ENCODE measurements at places on chromosomes 1 and 21. TPM values are rescaled to one million over a fixed set of nuclear protein-coding genes. Genes with fewer than 3 reads are reported as not detected.

DNA sequence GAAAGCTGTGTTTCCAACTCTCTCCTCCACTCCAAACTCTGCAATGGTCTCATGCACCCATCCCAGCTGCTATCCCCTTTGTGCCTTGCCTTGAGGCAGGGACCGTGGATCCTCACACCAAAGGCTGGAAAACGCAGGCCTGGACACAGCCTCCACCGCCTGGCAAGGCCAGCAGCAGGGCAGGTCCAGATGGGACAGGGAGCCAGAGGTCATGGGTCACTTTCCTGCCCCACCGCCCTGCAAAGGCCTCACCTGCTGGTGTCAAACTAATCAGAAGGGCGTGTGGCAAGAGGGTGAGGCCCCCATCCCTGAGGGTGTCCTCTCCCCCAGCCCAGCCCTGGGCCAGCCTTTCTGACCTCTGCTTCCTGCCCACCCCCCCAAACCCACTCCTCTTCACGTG lies 106.3 kb downstream of the PAX7 start:
- no peak for DNase-seq

GBP5 gene
- total RNA-seq = 0.54 TPM

DIPK1A gene
- 4.9 TPM for total RNA-seq

TCHH gene
- not detected for total RNA-seq

DNA sequence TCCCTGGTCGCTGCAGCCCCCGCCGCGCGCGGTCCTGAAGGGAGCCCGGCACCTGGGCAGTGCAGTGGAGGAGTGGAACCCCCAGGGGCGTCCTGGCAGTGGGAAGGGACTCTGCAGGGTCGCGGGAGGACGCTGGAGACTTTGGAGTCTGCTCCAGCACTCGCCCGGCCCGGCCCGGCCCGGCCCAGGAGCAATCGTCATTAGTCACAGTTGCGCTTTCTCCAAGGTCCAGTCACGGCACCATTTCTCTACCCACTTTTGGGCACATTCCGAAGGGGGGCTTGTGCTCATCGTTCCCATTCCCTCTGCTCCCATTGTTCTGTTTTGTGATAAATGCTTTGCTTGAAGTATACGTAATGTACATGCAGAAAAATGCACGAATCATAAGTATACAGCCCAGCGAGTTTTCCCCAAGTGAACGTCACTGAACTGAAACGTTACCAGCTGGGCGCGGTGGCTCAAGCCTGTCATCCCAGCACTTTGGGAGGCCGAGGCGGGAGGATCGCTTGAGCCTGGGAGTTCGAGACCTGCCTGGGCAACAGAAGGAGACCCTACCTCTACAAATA lies 999 bp downstream of the THAP3 start:
- DNase-seq = no peak

BEST4 gene
- total RNA-seq = not detected

SLC22A15 gene
- 5.0 TPM for total RNA-seq

- no peak for DNase-seq
These were observed 7.5 kb downstream of the TMEM125 start for GRCh38 chr1:43277116-43277876.

C1orf50 gene
- total RNA-seq = 9.4 TPM

ZC3H12A gene
- total RNA-seq = 64.4 TPM

- peak; percentile 29 for DNase-seq
These were observed 35.6 kb downstream of the SMYD2 start for GRCh38 chr1:214316593-214316992.

- DNase-seq = no peak
These were observed 292.9 kb upstream of the DUSP10 start for GRCh38 chr1:222034790-222035189.

DAB1 gene
- not detected for total RNA-seq

DNA sequence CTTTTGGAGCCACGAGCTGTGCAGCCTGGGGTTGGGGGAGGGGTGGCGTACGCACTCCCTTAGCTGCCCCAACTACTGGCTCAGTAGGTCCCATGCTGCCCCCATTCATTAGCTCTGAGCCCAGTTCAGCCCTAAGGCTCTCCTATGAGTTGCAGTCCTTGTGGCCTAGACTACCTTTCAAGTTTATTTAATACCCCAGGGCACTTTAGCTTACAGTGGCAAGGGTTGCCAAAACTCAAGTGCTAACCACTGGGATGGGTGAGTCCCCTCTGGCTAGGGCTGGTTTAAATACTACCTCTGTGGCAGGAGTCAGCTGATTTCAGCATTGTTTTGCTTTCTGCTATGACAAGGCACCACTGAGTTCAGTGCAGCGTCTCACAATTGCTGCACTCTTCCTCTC lies 118.2 kb downstream of the ODF2L start:
- no peak for DNase-seq

- DNase-seq = peak; percentile 54
These were observed 19.7 kb upstream of the LMX1A start for GRCh38 chr1:165376041-165376810.

DNA sequence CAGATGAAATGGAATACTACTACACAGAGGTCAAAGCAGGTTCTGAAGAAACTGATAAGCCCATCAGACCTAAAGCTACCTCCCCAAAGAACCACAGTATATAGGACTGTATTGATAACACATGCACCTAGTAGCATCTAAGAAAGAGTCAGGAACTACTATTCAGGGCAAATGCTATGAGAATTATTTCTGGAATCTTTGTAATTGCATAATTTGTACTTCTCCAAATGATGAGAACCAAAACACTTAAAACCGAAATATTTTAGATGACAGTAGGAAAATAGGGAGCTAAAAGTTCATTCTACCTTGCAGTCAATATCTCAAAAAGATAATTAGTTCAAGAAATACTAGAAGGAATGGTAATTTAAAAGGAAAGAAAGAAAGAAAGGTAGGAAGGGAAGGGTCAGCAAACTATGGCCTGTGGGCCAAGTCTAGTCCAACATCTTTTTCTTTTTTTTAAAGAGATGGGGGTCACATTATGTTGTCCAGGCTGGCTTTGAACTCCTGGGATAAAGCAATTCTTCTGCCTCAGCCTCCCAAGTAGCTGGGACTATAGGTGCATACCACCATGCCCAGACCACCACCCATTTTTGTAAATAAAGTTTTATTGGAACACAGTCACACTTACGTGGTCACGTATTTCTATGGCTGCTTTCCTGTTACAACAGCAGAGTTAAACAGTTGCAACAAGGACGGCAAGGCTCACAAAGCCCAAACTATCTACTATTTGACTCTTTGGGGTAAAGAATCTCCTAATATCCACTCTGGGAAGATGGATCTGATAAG lies 24.0 kb downstream of the EGLN1 start:
- no peak for DNase-seq

- DNase-seq = no peak
These were observed 8.7 kb upstream of the SLC2A5 start for GRCh38 chr1:9078015-9078751.

GRCh38 chr1:198647055-198647454 lies 8.2 kb downstream of the PTPRC start:
- no peak for DNase-seq

UBXN10 gene
- 0.37 TPM for total RNA-seq

PTPRC gene
- total RNA-seq = not detected

SPRR2A gene
- total RNA-seq = not detected

GRCh38 chr1:209634005-209634737 lies 18.1 kb downstream of the LAMB3 start:
- no peak for DNase-seq

GRCh38 chr1:224733027-224733911 lies 117.2 kb downstream of the CNIH3 start:
- peak; percentile 7 for DNase-seq

- DNase-seq = no peak
These were observed 67.1 kb upstream of the PGBD5 start for GRCh38 chr1:230493264-230493663.

GRCh38 chr1:51705035-51705434 lies 88.1 kb downstream of the OSBPL9 start:
- DNase-seq = no peak

- no peak for DNase-seq
These were observed 2.5 kb upstream of the LINGO4 start for GRCh38 chr1:151807766-151808165.

GRCh38 chr1:115091572-115091971 lies 2.3 kb upstream of the TSPAN2 start:
- DNase-seq = no peak

- DNase-seq = no peak
These were observed 41.4 kb downstream of the TMCO4 start for GRCh38 chr1:19758227-19758830.

DNA sequence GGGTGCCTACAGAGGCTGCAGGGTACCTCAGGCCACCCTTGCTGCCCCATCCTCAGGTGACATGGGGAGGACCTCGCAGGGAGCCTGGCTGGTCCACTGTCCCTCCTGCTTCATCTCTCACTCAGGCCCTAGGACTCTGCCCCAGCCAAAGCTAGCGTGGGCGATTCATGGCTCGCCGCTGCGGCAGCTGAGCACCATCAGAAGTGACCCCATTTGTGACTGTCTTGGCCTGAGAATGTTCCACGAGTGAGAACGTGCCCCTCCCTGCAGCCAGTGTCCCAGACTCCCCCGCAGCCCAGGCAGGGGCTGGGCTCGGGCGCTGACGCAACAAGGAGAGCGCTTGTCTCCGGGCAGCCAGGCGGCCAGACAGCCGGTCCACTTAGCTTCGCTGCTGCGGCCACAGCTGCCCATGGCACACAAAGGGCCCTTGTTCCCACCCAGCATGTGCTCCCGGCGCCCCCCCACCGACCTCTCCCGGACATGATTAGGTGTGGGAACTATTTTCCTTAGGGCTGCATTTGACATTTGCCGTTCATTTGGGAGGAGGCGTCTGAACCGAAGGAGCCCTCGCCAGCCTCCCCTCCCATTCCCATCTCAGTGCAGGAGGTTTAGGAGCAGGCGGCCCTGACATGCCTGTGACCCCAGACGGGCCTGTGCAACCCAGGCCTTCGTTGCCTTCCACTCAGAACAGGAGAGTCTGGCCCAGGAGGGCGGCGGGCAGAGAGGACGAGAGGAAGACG lies 19.3 kb upstream of the POFUT2 start:
- peak; percentile 68 for DNase-seq

DNA sequence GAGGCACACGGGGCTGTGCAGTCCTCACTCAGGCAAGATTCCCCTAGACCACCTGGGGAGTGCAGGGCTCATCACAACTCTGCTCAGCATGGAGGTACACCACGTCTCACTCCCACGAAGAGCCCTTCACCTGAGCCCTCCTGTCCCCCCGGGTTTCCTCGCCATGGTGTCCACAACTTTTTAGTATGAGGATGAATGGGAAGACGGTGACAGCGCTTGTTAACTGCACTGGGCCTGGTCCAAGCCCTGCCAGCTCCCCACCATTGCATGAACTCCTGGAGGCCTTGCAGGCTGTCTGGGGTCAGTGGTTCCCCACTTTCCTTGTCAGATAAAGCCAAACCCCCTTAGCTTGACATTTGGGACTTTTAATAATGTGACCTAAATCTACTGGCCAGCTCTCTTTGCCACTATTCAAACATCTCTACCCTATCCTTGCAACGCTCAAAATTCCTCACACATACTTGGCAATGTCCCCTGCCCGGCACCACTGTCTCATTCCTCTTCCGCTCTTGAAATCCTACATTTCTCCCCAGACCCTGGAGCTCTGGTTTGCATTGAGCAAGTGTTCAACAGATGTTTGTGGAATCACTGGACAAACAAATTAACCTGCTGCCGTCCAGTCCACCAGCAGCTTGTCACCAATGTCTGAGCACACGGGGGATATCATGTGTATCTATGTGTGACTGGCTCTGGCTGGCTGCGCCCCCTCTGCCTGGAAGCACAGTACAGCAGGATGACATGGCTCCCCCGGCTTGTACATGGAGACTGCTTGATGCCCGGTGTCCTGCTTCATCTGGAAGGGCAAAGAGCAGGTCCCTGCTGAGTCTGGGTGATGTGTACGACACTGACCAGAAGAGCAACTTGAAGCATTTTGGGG lies 11.2 kb downstream of the TMEM9 start:
- DNase-seq = no peak

DNA sequence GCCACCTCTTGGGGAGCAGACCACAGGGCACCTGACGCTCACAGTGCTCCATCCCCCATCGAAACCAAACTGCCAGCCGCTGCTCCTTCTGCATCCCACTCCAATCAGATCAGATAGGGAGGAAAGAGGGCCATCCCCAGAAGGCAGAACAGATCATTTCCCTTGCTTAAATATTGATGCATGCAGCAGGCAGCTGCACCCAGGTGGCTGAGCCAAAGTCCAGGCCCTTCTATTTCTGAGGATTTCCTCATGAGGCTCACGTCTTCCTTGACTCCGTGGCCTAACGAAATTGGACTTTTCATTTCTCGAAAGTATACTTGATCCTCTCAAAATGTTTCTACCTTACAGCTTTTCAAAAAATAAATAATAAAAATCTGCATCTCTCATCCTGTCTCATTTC lies 239.2 kb downstream of the ATG4C start:
- no peak for DNase-seq

DNA sequence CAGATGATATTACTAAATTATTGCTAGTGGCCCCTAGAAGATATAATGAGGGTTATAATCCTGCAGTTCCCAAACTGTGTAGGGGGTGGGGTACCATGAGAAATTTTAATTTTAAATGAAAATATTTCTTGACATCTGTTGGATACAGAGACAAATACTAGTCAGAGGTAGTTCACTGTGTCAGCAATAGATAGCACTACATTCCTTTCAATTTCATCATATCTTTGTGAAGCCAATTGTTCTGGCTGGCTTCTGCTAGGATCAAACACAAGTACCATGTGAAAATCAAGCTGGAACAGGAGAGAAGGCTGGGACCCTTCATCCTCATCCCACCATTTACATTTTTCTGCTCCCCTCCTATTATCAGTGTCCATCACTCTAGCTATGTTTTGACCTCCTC lies 208.1 kb downstream of the USH2A start:
- no peak for DNase-seq

- peak; percentile 11 for DNase-seq
These were observed 431.0 kb downstream of the DPYD start for GRCh38 chr1:97489834-97490233.

DNA sequence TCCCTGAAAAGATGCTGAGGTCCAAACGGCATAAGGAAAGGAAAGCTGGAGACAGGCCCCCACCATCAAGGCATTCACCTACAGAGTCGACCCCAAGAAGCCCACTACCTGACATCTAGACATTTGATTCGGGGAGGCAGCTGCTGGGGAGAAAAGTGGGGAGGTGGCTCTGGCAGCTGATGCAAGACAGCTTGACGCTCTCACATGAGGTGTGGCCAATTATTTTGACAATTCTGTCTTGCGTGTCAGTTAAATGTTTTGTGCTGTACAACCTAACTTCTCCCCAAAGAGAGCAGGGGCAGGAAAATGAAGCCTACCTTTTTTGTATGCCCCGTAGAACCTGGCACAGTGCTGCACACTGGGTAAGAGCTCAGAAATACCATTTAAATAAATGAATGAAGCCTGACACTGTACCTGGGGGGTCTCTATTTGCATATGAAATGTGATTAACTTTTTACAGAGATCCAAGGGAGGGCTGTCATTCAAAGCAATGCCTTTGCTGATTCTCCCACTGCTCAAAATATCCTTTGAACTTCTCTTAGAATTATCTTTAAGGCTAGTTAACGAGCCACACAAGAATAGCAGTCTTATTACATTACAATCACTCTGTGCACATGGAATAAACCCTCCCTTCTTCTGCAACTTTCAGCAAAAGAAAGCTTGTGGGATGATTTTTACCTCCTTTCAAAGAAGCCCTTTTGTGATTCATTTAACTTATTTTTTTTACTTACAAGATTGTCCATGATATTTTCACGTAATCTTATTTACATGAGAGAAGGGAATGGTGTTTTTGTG lies 163.2 kb downstream of the TNR start:
- DNase-seq = no peak

- peak; percentile 52 for DNase-seq
These were observed 101.9 kb downstream of the PLPP3 start for GRCh38 chr1:56477164-56478111.

S100B gene
- total RNA-seq = not detected

ETV3 gene
- 39.7 TPM for total RNA-seq

- no peak for DNase-seq
These were observed 675.5 kb upstream of the CXADR start for GRCh38 chr21:16837321-16837720.

All from Calu3 (cell line).